ENCODE measurements at places on chromosomes 7 and 10.

GRCh38 chr7:37832194-37832593 lies 16.2 kb upstream of the NME8 start:
- peak; percentile 98 for DNase-seq

DNA sequence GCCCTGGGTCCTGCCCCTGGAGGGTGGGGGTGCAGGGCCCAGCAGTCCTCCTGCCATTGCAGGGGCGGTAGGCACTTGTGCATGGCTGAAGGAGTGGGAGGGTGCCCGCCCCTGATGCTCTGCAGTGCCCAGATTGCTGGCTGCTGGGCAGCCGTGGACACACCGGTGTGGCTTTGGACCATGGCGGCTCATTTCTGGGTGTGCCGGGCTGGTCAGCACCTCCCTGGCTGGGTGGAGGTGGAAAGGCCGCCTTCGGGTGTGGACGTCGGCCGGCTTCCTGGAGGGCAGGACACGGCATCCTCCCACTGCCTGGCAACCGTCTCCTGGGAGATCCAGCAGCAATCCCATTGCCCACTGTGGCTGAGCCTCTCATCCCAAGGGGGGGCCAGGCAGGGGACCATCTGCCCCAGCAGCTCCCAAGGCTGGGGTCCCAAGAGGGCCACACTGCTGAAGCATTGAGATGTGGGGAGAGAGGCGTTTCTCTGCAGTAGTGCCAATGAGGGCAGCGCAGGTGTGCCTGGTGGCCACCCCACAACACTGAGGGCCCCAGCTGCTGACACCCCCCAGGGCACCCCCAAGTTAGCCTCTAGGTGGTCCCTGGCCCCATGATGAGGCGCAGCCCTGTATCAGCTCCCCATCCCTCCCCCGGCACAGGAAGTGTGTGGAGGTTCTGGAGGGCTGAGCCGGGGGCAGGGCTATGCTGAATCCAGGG lies 12.9 kb downstream of the TTYH3 start:
- DNase-seq = no peak

- no peak for DNase-seq
Measured at GRCh38 chr10:26911811-26912461, 51.2 kb upstream of the ABI1 start.

GRCh38 chr7:49279891-49280290 lies 355.5 kb downstream of the CDC14C start:
- DNase-seq = no peak

GRCh38 chr10:18094793-18095192 lies 45.4 kb upstream of the CACNB2 start:
- no peak for DNase-seq

GRCh38 chr7:116316838-116317628 lies 106.7 kb downstream of the TES start:
- no peak for DNase-seq

DNA sequence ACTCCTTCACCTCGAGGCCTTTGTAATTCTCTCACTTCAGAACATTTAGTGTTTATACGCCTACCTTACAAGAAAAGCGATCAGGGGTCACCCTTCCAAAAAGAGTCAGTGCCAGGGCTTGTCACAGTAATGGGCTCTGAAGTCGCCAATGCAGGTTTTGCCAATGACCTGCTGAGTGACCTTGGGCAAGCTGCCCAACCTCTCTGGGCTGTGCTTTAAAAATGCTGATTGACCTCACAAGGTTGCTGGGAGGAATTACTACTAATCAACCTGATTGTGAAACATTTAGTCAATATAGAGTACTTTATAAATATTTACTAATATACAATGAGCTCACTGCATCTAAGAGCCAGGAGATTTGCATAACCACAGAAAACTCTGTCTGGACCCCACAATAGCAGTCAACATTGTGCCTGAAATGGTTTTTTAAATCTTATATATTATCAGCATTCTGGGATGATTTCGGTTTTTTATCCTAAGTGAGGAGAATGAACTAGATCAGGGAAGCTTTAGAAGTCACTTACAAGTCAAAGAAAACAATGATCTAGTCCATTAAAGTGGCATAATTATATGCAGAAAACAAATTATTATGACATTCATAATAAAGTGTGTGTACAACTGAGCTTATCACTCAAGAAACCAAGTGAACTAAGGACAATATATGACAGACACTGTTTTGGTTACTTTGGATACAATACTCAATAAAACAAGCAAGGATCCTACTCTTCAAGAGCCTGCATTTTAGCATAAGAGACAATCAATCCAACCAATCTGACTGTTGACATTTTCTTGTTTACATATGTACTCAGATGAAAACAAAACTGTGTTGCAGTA lies 290.5 kb downstream of the SORCS1 start:
- no peak for DNase-seq

DNA sequence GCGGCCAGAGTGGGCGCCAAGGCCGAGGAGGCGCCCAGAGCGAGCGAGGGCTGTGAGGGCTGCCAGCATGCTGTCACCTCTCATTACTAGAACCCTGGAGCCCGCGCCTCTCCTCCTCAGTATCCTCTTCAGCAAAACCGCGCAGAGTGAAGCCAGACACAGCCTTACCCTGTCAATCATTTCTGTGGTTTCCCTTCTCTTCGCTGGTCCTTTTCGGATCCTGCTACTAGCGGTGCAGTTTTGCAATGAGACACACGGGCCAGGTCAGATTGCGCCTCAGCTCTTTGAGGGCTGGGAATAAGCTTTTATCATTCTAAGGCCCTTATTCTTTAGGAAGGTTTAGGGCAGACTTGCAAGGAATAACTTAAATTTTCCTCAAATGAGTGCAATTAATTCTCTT lies 55.5 kb upstream of the FAM171A1 start:
- no peak for DNase-seq

DNA sequence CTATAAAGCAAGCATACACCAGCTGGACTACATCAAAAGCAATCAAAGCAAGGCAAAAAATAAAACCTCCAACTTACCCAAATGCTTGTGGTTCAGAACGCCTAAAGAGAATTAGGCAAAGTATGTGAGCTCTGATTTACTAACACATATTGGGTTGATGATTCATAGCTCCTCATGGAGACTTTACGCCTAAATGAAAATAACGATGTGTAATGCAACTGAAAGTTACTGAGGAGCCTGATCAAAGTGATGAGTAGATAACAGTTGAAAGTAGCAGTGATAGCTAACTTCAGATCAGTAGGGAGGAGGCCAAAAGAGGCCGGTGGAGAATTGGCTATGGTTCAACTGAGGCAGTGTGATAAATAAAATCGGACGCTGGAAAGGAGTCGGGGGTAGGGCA lies 85.0 kb downstream of the MPP7 start:
- DNase-seq = no peak

- peak; percentile 38 for DNase-seq
Measured at GRCh38 chr7:70812511-70812910, 319.4 kb upstream of the GALNT17 start.

DNA sequence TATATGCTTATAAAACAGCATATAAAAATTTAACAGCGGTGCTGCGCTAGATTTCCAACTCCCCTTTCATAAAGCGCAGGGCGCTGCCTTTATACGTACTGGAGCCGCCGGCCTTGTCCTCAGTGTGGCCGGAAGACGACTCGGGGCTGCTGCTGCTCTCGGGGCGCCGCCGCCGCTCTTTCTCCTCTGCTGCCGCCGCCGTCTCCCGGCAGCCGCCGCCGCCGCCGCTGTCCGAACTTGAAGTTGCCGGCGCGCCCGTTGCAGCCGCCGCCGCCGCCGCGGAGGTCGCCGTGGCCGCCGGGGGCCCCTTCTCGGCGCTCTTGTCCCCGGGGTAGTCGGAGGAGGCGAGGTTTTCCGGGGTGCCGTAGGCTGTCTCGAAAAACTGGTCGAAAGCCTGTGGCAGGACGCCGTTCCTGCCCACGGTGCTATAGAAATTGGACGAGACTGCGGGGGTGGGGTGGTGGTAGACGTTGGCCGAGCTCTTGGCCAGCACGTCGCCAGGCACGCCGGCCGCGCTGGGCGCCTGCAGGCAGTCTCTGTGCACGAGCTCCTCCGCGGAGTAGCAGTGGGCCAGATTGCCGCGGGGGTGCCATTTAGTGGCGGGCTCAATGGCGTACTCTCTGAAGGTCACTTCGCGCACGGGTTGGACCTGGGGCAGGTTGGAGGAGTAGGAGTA lies 557 bp downstream of the HOXA11 start:
- peak; percentile 72 for DNase-seq

- no peak for DNase-seq
Measured at GRCh38 chr7:46681865-46682503, 760.9 kb upstream of the IGFBP3 start.

- DNase-seq = no peak
Measured at GRCh38 chr7:27689591-27690164, 27.0 kb upstream of the HIBADH start.

DNA sequence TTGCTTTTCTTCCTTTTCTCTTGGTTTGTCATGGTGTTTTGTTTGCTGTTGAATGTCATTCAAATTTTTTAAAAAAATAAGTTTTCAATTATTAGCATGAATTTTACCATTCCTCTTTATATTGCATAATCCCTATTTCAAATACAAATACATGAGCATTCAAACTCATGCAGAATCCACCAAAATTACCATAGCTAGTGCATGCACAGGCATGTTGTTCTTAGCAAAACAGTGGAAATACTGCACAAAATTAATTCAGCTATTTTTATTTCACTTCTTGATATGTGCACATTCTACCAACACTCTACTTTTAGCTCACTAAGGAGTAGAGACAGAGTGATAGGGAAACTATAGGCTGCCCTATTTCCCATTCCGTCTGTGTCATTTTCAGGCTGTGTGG lies 670.1 kb upstream of the LRRN3 start:
- no peak for DNase-seq

DNA sequence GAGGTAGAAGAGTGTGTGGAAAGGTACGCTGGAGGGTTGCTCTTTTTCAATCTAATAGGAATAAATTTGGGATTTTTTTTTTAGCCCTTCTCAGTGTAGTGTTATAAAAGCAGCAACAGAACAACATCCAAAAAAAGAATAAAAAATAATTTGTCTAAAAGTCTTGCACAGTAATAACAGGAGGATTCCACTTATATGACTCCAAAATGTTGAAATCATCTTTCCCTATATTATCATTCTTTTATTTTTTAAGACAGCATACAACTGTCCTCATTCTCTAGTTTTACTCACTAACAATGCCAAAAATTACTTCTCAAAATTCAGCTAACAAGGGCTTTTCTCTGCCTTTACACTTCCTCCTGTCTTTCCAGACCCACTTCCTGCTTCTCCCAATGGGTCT lies 27.8 kb downstream of the IL2RA start:
- DNase-seq = no peak

GRCh38 chr7:116705419-116705818 lies 33.4 kb downstream of the MET start:
- no peak for DNase-seq

DNA sequence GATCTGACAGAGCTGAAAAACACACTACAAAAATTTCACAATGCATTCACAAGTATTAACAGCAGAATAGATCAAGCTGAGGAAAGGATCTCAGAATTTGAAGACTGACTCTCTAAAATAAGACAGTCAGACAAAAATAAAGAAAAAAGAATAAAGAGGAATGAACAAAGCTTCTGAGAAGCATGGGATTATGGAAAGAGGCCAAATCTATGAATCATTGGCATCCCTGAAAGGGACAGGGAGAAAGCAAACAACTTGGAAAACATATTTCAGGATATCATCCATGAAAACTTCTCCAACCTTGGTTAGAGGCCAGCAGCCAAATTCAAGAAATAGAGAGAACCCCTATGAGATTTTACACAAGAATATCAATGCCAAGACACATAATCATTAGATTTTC lies 804.8 kb upstream of the IGFBP3 start:
- no peak for DNase-seq

GRCh38 chr7:111855842-111856227 lies 293.5 kb upstream of the IMMP2L start:
- DNase-seq = peak; percentile 48

GRCh38 chr10:2891073-2891769 lies 176.1 kb upstream of the PFKP start:
- no peak for DNase-seq

- no peak for DNase-seq
Measured at GRCh38 chr10:91378061-91378460, 32.1 kb upstream of the HECTD2 start.

DNA sequence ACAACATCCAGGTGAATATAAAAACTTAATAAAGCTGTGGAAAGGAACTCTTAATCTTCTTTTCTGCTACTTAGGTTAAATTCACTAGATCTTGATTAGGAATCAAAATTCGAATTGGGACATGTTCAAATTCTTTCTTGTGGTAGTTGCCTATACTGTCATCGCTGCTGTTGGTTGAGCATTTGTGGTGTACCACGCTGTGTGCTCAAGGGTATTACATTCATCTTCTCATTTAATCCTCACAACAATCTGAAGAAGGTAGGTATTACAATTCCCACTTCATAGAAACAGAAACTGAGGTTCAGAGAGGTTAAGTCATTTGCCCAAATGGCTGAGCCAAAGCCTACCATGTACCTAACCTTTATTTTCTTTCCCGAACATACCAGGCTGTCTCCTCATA lies 39.9 kb upstream of the CC2D2B start:
- no peak for DNase-seq

DNA sequence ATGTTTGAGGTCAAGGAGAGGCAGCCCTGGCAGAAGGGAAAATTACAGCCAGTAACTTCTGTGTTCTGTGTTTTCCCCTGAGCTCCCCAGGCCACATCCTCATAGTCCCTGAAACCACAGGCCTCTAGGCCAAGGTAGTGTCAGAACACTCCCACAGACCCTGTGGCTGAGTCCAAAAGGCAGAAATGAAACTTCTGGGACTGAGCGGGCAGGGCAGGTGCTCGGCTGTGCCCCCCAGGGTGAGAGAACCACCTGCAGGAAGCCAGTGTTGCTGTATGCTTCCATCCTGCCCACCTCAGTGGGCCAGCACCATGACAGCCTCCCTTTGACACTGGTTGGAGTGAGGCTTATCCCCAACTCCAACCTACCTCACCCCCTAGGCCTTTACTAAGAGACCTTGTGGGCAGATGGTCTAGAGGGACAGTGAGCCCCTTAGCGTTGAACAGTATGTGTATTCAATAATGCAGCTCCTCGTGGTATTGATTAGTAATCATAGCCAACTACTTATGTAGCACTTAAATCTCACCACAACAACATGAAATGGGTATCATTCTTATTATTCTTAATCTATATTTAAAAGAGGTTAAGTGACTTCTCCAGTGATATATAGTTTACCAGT lies 30.3 kb downstream of the PIK3CG start:
- DNase-seq = no peak

DNA sequence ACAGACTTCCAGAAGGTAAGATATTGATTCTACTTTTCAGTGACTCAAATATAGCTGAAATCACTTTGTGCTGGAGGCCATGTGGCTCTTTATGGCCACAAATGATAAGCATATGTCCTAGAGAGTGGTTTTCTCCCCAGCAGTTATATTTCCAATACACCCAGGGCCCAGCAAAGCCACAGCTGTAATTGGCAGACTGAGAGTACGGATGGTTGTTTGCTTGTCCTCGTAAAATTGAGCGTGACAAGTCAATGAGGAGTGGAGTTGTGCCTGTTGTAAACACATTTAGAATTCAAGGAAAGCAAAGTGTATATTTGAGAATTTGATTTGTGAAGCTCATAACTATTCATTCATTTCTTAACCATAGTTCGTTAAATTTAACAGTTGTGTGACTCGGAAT lies 201.8 kb downstream of the LHFPL3 start:
- DNase-seq = no peak

- DNase-seq = no peak
Measured at GRCh38 chr10:63260860-63261251, 127.7 kb downstream of the NRBF2 start.

GRCh38 chr7:3575753-3576531 lies 274.9 kb downstream of the SDK1 start:
- DNase-seq = peak; percentile 22

Data from NCI-H2171 treated with DMSO at 0.1 percent for 48 hours (cell line).